ENCODE measurements at places on chromosomes 13 and 19. TPM values are rescaled to one million over a fixed set of nuclear protein-coding genes. Genes with fewer than 3 reads are reported as not detected.

The B3GNT8 gene
- 1.8 TPM for polyA plus RNA-seq

The TUBA3C gene
- polyA plus RNA-seq: not detected

The ZNF100 gene
- 6.8 TPM for polyA plus RNA-seq

The CEACAM16 gene
- 0.37 TPM for polyA plus RNA-seq

The HNRNPA1L2 gene
- polyA plus RNA-seq: 10.1 TPM

The ELSPBP1 gene
- polyA plus RNA-seq: not detected

The ATP8B3 gene
- polyA plus RNA-seq: 0.51 TPM

The ZNF132 gene
- 3.8 TPM for polyA plus RNA-seq

The OVOL3 gene
- not detected for polyA plus RNA-seq

The ENOX1 gene
- 8.2 TPM for polyA plus RNA-seq

The CNMD gene
- polyA plus RNA-seq: 0.57 TPM

The ASPDH gene
- 1.4 TPM for polyA plus RNA-seq

The PABPC3 gene
- 0.25 TPM for polyA plus RNA-seq

The SHC2 gene
- 32.9 TPM for polyA plus RNA-seq

The SYNE4 gene
- 0.59 TPM for polyA plus RNA-seq

The IL17D gene
- 30.1 TPM for polyA plus RNA-seq

The POU4F1 gene
- 12.7 TPM for polyA plus RNA-seq

The RGL3 gene
- 0.40 TPM for polyA plus RNA-seq
